ENCODE measurements at places on chromosomes 7 and 10. TPM values are rescaled to one million over a fixed set of nuclear protein-coding genes. Genes with fewer than 3 reads are reported as not detected.

DNA sequence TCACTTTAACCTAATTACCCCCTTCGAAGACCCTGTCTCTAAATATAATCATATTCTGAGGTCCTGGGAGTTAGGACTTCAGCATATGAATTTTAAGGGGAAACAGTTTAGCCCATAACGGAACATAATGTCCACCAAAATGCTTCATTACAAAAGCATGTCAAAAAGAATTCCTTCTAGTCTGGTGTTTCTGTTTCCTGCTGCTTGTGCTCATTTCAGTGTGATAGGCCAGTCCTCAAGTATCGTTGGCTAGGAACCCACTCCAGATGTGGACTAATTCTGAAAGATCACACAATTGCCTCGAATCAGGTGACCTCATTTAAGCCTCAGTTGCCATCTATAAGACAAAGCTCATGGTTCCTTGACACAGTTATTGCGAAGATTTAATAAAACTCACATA is 29.6 kb downstream of the INPP5F start:
- no peak for DNase-seq

Gene SPDYE5
- polyA plus RNA-seq, result 7.3 TPM

Gene GNGT1
- polyA plus RNA-seq, result not detected

DNA sequence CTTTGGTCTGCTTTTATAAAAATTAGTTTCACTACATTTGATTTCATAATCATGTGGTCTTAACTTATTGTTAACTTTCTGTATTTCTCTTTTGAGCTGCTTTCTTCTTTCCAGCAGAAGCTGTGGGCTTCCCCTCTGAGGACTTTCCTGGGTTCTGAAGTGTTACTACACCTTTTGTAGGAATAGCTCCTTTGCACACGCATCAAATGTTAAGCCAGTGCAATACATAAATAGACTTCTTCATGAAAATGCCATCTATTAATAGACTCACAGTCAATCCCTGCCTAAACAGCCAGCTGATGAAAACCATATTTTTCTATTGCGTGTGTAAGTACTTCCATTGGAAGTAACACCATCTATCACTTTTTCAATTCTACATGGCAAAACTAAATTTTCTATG is 1.5 kb downstream of the ABCB4 start:
- DNase-seq, result no peak

DNA sequence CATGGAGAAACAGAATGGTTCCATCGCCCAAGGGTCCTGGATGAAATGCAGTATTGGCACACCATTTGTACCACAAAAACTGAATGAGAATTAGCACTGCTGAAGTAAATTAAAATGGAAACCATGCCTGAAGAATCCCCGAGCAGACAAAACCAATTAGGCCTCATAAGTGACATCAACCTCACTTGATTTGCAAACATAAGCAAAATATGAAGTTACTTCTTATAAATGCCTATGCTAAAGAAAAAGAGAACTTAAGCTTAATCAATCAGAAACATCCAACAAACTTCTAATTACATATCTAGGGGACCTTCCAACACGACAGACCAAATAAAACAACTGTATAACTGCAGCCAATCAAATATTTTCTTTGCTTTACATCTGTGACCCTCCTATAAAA is 4.4 kb downstream of the FAM3C start:
- DNase-seq, result no peak

Gene CTTNBP2
- polyA plus RNA-seq, result 39.3 TPM

- no peak for DNase-seq
These were observed 299.8 kb downstream of the CAMK1D start for GRCh38 chr10:12649012-12649584.

Gene TRIM50
- polyA plus RNA-seq, result 0.32 TPM

GRCh38 chr7:30323006-30323355 is 38.6 kb downstream of the ZNRF2 start:
- no peak for DNase-seq

All from left kidney (tissue), 8 donors.